Mesothelial cell of epicardium (in vitro differentiated cells): ENCODE measurements at places on chromosomes 11 and 22. TPM values are rescaled to one million over a fixed set of nuclear protein-coding genes. Genes with fewer than 3 reads are reported as not detected.
A peak's percentile ranks its signal among the peaks of the same experiment; 100 is the strongest.

The SLC25A18 gene
- total RNA-seq, result 0.35 to 0.60 TPM (median 0.54 TPM) in 3 replicates

The ACRV1 gene
- total RNA-seq, result 0.25 TPM in 1 of 3 replicates, not detected in the others

The BANF1 gene
- 170 to 195 TPM (median 176 TPM) in 3 replicates for total RNA-seq

The TTC36 gene
- 1.1 TPM in 3 replicates for total RNA-seq

The IRAG1 gene
- 13.1 to 13.8 TPM (median 13.6 TPM) in 3 replicates for total RNA-seq

The NAALADL1 gene
- 1.2 to 1.8 TPM (median 1.5 TPM) in 3 replicates for total RNA-seq

The HSPB2 gene
- 0.22 to 0.51 TPM (median 0.27 TPM) in 3 replicates for total RNA-seq

The MEI1 gene
- 0.38 to 2.1 TPM (median 1.3 TPM) in 3 replicates for total RNA-seq

- DNase-seq, result no peak
These were observed 41.8 kb upstream of the KCNQ1OT1 start for GRCh38 chr11:2741377-2742131.

DNA sequence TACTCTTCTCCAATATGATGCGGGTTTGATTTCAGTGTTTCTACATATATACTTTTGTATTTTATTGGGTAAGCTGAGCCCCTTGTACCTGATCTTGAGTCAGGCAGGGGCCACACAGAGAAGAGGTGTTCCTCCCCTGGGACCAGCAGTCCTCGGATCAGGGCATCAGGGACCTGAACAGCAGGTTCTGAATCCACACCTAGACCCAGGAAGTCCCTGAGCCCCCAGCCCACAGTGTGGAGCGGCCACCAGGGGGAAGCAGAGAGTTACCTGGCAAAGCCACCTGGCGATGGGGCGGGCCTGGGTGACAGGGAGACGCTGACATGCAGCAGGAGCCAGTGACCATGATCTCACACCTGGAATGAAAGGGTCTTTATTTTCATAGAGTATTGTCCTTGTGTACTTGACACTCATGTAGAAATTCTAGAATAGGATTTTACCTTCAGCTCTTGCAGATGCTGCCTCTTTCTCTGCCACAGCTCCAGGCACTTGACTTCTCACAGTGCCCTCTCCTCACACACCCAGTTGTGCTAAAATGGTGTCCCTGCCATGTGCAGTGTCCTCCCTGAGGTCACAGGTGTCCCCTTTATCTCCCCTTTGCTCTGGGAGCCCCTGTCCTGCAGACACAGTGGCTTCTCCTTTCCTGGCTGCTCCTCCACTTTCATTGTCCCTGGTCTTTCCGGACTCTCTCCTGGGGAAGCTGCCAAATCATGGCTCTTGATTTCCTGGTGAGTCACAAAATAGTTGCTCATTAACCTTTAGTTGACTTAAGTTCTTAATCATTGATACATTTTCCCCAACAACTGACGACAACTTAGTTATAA is 48.5 kb downstream of the GGTLC2 start:
- peak; percentile 75 for DNase-seq

DNA sequence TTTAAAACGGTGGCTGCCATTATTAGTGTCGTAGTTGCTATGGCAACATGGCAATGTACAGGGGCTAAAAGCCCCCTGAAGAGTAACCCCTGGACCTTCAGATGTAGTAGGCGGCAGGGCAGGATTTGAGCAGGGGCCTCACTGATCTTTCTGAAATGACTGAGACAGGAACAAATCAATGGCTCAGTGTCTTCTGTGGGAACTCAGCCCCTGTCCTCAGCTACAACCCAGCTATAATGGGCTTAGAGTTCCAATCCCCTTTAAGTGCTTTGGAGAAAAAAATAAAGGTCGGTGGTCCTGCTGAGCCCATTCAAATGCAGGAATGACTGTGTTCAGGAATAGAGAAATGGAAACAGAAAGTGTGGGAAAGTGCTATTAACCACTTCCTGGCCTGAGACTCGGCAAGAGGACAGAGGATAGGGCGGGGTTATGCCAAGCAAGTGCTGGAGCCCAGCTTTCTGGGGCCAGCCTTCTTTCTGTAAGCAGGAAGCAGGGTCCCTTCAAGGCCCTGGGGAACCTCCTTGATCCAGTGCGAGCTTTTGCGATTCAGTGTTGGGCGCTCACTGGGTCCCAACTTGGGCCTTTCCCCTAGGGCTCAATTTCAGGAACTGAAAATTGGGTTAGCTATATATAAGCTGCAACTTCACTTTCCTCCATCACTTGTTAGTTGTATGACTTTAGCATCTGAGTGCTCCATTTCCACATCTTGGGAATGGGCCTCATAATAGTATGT is 6.1 kb upstream of the CD82 start:
- DNase-seq, result no peak

DNA sequence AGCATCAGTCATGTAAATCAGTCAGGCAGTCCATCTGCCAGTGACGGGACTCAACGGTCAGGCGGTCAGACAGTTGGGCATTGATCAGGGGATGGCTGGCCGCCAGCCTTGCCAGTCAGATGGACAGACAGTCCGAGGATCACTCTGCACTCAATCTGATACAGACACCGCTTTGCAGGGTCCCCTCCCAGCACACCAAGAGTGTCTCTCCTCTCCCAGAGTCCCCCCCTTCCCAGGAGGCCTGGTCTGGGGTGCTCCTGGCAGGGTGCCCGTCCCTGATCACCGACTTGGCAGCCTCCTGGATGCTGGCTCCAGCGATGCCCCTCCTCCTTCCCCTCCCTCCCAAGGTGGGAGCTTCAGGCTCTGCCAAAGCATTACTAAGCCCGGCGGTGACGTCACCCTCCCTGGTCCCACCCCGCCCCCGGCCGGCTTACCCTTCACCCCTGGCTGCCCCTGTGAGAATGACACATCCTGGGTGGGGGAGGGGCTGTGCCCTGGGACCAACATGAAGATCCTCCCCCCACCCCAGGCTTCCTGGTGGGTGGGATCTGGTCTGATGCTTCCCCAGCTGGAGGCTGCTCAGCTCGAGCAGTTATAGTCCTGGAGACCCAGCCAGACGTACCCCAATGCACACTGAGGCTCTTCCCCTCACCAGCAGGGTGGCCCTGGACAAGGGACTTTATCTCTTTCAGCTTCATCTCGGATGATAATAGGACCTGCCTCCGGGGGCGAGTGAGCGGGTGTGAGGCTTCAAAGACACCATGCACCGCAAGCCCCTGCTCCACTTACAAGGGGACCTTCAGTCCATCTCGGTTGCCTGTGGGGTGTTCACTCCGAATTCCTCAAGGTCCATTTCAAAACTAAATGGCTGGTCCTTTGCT is 69.2 kb downstream of the CD82 start:
- DNase-seq, result peak; percentile 81

GRCh38 chr11:18280438-18281045 is 14.5 kb downstream of the SAA1 start:
- DNase-seq, result no peak

GRCh38 chr11:91244912-91245311 is 979.7 kb upstream of the FAT3 start:
- no peak for DNase-seq

DNA sequence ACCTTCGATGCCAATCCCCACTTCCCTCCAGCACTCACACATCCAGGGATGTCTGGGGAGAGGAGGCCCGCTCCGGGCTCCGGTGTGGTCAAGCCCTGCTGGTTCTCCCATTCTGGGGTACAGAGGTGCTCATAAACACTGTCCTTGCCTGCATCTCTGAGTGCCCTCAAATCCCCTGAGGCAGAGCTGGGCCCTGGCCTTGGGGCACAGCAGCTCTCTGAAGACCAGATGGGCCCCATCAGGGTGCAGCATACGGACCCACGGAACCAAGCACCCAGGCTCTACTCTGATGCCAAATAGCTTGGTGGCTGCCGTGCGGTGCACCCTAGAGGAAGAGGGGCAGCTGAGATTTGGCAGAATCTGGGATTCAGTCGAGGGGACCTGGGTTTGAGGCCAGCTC is 35.7 kb upstream of the NNMT start:
- no peak for DNase-seq

DNA sequence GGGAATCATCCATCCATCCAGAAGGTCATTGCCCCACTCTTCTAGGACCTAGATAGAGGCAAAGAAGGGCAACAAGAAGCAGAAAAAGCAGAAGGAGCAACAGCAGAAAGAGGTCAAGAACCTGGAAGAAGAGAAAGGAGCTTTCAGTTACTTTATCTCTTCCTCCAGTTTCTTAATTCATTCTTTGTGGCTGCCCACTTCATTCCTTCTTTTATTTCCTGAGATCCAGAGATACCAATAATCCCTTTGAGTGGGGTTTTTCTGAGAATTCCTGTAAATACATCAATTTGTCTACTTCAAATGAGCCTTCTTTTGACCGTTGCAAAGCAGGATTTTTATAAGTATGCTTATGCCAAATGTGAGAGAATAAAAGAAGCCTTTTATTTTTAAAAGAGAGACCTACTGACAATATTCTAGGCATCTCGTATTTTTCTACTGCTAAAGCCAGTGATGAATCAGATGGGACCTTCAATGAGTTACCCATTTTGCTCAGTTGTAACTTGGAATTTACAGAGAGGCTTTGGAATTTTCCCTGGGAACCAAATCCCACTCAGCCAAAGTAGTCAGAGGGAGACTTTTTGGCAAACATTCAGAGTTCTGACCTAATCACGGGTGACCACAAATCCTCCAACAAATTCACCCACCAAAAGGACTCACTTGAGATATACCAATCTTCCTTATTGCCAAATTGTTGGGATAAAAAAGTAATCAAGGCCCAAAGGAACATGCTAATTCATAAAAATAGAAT is 54.9 kb downstream of the ZC3H12C start:
- no peak for DNase-seq

GRCh38 chr11:66768088-66768521 is 39.1 kb upstream of the SPTBN2 start:
- no peak for DNase-seq

GRCh38 chr11:61526956-61527731 is 18.6 kb downstream of the LRRC10B start:
- no peak for DNase-seq

DNA sequence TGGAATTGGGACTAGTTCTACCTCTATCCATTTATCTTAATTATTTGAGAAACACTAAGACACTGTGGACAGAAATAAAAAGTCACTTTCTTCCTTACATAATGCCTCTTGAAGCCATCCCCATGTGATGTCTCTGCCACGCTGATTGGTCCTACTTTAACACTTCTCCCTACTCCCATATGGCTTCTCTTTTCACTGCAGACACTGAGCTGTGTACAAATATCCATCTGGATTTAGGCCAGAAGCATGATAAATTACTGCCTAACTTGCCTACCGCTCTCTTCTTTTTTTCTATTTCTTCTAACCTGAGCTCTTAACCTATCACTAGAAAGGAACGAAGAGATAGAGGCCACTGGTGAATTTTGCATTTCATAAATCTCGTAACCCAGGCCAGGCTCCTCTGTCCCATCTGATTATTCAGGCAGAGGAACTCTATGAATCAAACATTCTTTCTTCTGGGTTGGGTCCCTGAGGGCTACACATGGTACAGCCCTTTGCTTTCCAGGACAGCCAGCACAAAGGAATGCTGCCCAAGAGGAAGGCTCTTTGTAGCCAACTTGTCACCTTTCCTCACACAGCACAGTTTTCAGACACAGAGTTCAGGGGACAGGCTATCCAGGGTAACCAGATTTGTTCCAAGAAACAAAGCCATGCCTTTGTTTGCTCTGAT is 878.5 kb upstream of the LRRC4C start:
- DNase-seq, result no peak

DNA sequence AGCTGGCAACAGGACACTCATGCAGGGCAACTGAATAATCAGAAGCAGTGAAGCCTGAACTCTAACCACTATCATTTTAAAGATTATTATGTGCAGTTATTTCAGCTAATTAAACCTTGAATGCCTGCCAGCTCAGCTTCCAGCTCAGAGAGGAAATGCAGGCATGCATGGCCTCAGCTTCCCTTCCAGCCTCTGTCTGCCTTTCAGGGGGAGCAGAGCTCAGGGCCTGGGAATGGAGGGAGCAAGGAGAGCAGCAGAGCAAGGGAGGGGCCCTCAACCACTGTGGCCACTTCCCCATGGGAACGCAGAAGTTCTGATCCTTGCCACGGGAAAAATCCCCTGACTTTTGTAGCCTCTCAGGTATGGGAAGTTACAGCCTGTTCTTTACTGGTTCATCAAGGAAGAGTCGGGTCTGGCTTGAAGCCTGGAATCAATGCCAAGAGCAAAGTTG is 32.5 kb upstream of the APLNR start:
- DNase-seq, result no peak

DNA sequence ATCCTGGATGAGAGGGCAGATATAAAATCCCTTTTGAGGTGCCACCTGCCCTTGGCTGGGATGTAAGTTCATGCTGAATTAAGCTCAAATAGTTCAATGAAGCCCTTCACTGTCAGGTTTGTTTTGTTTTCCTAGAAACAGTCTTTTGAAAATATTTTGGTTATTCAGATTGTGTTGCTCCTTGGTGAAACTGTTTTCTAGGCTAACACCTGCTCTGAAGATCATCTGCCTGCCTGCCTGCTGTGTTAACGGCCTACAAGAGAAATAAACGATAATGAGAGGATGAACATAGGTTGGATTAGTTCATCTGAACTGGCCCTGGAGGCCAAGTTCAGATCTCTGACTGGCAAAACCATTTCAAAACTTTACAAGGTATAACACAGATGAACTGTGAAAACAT is 67.4 kb downstream of the ZBTB44 start:
- no peak for DNase-seq

GRCh38 chr11:28296426-28296825 is 188.2 kb downstream of the METTL15 start:
- DNase-seq, result no peak

GRCh38 chr22:35555483-35555890 is 14.9 kb downstream of the RASD2 start:
- no peak for DNase-seq

- no peak for DNase-seq
These were observed 24.8 kb upstream of the RCN1 start for GRCh38 chr11:32065865-32066629.

- DNase-seq, result no peak
These were observed 9.4 kb downstream of the NCF4 start for GRCh38 chr22:36870250-36870649.

DNA sequence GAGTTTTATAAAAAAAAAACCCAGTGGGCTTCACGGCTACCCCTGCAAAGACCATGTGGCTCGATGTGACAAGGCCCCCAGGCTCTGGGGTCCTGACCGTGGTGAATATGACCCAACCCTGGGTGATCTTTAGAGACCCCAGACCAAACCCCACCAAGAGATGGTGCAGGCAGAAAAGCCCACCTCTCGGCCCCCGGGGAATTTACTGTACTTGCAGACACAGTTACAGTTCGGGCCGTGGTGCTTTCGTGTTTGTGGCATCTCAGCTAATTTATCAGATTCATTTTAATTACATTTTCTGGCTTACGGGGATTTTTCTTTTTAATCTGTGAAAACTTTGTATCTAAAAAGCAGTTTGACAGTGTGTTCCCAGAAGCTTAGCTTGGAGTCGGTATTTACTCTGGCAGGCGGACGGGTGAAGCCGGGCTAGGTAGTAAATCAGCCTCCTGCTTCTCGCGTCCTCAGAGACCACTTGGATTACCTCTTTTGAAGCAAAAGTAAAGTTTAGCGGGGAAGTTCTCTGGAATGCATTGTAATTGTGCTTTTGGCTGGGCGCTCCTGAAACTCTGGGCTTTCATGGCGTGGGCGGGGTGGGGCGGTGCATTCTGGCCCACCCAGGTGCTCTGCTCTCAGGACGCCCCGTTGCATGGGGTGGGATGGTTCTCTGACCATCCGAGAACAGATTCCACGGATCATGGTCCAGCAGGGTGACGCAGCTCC is 25.3 kb downstream of the ANO1 start:
- DNase-seq, result no peak

- DNase-seq, result no peak
These were observed 12.2 kb upstream of the GSTP1 start for GRCh38 chr11:67571443-67571842.

GRCh38 chr11:131099746-131100145 is 183.5 kb upstream of the SNX19 start:
- no peak for DNase-seq
